ENCODE measurements at places on chromosomes 7 and 10.

- no peak for DNase-seq
These were observed 41.3 kb downstream of the WDR37 start for GRCh38 chr10:1097436-1097835.

DNA sequence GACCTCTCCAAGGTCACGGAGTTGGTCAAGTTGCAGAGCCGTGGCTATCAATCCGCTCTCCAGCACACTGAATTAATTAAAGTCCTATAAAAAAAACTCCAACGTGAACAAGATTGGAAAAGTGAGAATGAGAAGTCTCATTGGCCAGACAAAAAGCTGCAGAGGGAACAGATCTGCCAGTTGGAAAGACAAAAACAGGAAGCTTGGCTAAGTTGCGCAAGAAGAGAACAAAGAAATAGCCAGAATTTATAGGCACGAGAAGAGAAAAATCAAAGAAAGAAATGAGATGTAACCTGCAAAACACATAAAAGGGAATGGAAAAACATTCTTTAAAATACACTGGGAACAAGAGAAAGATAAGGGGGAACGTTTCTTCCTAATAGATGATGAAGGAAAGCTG is 45.7 kb upstream of the CRTAC1 start:
- DNase-seq = no peak

DNA sequence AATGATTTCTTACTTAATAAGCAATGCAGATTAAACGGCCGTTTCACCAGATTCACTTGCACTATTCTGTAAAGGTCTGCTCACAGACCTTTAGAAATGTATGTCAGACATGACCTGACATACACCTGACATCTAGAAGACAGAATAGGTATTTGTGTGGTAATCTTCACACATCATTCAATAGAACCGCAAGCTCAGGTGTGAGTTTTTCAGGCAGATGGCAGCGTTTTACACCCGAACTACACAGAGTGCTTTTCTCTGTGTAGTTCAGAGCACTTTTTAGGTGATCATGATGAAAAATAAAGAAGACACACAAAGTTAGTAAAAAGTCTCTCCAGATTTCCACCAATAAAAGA is 63.2 kb downstream of the PRKCQ start:
- DNase-seq = no peak

DNA sequence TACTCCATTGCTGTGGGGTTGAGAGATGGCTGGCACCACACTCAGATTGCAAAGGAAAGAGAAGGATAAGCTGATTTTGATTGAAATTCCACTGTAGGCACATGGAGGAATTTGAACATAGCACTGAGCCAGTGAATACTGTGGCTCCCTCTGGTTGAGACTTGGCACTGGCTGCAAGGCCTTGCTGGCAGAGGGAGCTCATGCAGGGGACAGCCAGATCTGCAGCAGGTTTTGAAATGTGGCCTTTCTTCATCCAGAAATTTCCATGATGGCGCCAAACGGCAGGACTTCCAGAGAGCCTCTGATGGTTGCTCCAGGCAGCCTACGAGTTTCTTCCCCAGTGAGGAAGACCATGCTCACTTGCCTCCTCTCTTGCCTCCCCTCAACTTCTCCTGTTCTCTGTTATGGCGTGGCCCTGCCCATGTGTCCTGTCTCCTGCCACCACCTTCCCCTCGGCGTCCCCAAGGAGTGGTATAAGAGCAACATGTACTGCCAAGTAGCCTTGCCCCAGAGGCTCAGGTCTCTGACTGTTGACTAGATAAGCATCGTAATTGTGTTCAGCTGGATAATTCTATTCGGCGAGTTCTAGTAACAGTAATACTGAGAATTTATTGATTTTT is 265.6 kb downstream of the CCDC3 start:
- no peak for DNase-seq

DNA sequence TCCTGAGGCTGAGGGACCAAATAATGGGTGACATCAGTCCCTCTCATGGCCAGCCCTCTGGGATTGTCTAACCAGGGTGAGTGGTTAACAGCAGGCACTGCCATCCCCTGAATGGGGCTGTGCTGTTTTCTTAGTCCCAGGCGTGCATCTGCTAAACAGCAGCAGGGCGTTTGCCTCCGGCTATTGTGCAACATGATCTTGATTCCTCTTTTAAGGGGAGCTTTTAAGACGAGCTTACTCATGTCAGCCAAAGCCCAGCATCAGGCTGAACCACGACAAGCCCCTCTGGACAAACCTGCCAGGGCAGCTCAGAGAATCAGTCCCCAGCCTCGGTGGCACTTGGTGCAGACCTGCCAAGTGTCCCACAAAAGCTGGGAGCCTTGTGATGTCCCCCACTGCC is 16.2 kb upstream of the IGFBP3 start:
- no peak for DNase-seq

All from stimulated activated CD8-positive, alpha-beta memory T cell treated with anti-CD3 and anti-CD28 coated beads, Interleukin-4, amount 100 ng/mL, for 24 hours (primary cell).